T-helper 2 cell (primary cell): ENCODE measurements at places on chromosomes 4 and X.

DNA sequence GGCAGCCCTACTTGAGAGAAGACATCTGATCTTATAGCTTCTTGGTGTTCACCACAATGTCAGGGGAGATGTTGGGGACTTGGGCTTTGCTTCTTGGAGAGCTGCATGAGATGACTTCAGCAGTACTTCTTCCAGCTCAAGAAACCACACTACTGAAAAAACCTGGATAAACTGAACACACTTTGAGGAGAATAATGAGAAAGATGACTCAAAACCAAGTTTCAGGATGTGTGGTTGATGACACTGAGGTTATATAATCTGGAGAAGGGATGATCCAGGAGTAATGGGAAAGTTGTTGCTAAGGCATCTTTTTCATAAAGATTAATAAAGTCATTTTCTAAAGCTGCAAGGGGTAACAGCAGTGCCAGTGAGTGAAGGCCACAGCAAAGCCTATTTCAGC lies 58.4 kb upstream of the PNPLA4 start:
- DNase-seq: no peak

DNA sequence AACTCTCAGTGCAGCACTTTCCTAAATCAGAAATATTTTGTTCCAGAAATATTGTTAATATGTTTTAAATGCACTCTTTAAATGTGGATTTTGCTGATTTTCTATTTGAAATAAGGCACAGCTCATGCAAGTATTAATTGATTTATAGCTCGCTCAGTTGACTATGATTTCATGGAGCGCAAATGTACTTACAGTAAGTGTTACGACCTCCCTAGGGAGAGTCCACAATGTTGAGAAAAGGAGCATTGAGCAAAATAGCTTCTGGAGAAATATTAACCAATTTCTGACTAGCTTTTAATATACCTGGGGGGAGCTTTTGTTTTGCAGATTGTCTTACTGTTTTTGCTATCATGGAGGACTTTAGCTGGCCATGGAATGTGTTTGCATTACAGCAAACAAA lies 1687.5 kb downstream of the STIM2 start:
- no peak for DNase-seq

GRCh38 chr4:83947830-83948193 lies 411.9 kb downstream of the GPAT3 start:
- no peak for DNase-seq

DNA sequence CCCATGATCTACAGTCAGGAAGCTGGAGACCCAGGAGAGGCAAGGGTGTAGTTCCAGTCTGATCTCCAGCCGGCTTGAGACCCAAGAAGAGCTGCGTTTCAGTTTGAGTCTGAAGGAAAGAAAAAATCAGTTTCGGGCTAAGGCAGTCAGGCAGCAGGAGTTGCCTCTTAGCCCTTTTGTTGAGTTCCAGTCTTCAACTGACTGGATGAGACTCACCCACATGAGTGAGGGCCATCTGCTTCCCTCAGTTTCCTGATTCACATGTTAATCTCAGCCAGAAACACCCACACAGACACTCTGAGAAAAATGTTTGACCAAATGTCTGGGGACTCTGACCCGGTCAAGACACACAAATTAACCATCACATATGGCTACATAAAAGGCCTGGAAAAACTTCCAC lies 73.6 kb upstream of the ELOVL6 start:
- no peak for DNase-seq

DNA sequence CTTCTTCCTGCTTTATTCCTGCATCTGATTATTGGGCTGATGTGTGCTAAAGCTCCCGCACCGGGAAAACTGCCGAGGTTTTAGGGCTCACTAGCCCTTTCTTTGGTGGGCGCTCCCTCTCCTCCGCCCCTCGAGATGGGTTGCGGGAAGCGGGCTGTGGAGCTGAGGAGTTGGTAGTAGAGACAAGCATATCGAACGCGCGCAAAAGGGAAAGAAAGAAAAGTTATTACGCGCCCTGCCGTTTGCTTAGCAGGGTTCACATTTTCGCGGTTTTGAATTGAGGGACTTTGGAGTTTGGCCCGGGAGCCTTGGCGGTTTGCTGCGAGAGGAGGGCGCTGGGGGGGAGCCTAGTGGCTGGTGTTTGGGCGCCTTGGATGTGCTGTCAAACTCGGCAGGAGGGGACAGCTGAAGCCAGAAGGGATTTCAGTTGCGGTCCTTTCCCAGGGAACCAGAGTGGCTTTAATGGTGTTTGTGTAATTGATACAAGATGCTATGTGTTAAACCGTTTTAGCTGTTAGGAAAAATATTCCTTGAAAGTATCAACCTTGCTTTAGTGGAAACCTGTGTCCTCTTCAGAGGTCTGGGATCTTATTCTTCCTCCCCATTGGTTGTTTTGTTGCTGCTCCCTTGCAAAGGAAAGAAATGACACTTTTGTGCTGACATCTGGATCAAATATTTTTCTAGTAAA lies 1.1 kb downstream of the GAB1 start:
- DNase-seq: no peak
